Type B pancreatic cell (in vitro differentiated cells): ENCODE measurements at places on chromosomes 2 and 18. TPM values are rescaled to one million over a fixed set of nuclear protein-coding genes. Genes with fewer than 3 reads are reported as not detected.
A peak's percentile ranks its signal among the peaks of the same experiment; 100 is the strongest.

SCN2A gene
- 0.92 and 1.1 TPM in 2 replicates for total RNA-seq

DNA sequence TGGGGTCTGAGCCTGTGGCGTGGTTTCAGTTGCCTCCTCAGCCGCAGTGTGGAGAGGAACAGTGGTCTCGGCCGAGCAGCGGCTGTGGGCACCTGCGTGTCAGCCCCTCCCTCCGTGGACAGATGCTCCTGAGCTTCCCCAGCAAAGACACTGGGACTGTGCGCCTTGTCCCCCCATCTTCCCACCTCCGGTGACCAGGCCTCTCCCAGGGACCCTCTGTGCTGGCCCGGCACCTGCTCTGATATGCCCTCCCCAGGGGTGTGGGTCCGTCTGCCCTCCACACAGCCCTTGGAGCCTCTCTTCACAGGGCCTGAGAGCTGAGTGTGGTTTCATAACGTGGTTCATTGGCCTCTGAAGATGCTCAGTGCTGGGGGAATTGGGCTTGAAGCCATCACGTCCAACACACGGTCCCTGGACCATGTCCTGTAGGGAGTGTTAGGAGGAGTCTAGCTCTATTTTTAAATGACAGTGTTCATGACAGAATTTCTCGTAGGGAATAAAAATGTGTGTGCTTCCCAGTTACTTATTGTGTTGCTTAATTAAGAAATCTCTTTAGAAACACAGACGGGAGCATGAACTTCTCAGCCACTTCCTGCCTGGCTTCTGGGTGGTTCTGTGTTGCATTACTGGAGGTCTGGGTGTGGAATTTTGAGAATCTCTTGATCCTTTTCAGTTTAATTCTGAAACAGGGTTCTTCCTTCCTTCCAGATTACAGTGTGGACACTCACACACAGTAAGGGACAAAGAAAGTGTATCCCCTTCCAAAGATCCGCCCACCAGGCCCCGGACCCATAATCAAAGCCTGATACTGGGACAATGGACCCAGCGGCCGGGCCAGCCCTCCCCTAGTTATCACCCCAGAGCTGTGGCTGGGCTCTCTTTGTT, 110.7 kb downstream of the NFATC1 start:
- peak; percentile 53 for DNase-seq

AQP12A gene
- 0.97 TPM in 1 of 2 replicates, not detected in the other for total RNA-seq

SMAD4 gene
- total RNA-seq: 106 and 123 TPM in 2 replicates

- no peak for DNase-seq
These were observed 27.5 kb downstream of the COA5 start for GRCh38 chr2:98580656-98581284.

GRCh38 chr18:3824101-3824500, 374.1 kb downstream of the TGIF1 start:
- DNase-seq: no peak

KCNG3 gene
- 0.65 and 0.88 TPM in 2 replicates for total RNA-seq

DNA sequence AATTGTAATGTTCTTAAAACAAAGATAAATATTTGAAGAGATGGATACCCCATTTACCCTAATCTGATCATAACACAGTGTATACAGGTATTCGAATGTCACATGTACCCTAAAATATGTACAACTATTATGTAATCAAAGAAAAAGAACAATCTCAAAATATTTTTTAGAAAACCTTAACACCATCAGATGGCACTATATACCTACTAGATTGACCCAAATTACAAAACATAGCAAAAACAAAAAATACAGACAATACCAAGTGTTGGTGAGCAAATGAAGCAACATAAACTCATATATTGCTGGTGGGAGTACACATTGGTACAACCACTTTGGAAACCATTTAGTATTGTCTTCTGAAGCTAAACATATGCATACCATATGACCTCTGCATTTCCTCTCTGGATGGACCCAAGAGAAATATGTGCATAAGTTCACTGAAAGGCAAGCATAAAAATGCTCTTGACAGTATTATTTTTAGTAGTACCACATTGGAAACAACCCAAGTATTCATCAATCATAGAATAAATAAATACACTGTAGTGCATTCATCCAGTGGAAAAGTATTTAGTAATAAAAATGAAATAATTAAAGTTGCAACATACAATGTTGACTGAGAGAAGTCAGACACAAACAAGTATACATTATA, 55.8 kb downstream of the GDF7 start:
- DNase-seq: no peak

DNA sequence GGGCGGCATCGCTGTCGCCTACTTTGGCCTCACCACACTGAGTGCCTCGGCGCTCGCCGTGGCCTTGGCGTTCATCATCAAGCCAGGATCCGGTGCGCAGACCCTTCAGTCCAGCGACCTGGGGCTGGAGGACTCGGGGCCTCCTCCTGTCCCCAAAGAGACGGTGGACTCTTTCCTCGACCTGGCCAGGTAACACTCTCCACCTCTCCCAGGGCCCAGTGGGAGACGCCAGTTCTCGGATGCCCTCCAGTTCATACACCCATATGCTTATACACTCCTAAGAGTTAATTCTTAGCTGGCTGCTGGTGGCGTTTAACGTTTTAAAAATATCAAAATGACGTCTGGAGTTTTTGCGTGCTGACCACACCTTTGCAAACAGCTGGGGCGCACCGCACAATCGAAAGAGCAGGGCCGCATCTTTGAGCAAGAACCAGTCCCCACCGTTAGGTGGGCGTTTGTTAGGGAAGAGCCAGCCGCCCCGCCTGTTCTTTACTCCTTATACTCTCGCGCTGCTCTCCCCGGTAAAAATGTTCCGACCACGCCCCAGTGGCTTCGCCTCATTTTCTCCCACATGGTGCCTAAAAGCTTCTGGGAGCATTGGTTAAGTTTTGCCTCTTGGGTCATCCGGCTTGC, 899 bp downstream of the SLC1A4 start:
- DNase-seq: peak; percentile 71

DNA sequence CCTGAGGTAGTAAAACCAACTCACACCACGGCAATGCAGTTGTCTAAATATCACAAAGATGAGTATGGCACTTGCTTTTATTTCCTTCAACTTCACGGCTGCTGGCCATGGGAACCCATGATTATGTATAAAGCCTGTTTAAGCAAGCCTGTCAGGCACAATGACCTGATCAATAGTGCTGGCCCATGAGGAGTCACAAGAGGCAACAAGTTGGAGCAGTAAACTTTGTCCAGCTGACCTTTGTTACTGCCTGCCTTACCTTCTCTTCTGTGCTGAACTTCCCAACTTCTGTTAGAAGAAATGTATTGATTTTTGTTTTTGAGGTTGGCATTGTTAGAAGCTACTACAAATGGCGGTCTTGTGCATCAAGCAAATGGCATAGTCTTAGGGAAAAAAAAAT, 151.9 kb downstream of the RAB3GAP1 start:
- no peak for DNase-seq
